ENCODE measurements at places on chromosomes 2 and 18.

DNA sequence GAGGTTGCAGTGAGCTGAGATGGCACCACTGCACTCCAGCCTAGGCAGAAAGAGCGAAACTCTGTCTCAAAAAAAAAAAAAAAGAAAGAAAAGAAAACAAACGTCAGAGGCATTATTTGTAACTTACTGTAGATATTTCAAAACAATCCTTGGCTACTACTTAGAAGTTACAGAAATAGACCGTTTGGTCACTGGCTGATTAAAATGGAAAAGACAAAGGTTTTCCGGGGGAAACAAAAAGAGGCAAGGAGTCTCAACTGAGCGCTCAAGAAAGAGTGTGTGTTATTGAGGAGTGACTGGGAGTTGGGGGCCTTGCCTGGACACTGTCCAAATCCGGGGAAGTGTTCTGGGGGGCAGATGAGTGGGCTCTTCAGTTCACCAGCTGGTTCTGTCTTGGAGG, 47.6 kb downstream of the TEX44 start:
- DNase-seq, result no peak

- DNase-seq, result no peak
These were observed 12.3 kb downstream of the SNED1 start for GRCh38 chr2:241010531-241011295.

DNA sequence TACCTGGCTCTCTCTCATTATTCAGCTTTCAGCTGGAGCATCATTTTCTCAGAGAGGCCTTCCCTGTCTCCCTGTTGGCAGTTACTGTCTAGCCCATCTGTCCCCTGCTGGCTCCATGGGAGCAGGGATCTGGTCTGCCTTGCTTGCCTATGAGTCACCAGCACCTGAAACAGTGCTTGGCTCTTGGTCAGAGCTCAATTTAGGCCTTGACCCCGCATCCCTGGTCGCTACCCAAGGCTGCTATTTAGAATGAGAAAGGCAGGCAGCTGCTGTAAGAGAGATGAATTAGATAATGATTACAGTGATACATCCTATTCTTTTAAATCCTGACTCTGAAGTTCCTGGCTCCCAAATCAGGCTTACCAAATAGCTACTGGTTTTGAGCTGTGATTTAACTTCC, 32.9 kb downstream of the KCNE4 start:
- no peak for DNase-seq

DNA sequence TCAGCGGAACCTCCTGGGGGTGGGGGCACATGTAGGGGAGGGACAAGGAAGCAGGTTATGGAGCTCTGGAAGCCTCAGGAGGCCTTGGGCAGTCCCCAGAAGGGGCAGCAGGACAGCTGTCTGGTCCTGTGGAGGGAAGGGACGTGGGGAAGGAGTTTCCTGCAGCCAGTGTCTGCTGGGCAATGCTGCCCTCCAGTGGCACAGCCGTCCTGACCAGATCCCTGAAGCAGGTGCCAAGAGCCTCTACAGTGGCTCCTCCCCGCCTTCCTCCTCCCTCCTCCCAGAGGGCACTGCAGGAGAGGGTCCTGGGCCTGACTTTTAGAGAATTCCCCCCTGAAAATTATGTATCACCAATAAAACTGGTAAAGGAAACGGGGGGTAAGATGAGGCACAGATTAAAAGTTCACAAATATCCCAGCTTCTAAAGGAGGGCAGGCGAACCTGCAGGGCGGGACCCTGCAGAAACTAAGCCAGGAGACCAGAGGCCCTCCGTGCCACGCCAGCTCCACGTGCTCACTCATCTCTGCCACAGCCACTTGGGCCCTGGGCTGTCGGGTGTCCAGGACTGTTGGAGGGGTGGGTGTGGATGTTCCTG, 258.5 kb downstream of the TWIST2 start:
- peak; percentile 50 for DNase-seq

DNA sequence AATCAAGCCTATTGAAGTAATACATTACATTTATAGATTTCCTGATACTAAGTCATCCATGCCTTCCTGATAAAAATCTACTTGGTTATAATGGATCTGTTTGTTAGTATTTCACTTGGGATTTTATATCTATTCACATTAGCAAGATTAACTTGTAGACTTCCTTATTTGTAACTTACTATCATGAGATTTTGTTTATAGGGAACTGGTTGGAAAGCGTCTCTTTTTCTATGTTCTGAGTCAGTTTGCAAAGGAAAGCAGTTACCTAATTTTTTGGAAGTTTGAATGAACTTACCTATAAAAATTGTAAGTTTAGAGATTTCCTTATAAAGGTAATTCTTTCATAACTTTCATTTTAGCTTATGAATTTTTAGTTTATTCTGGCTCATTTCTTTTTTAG, 141.4 kb downstream of the SMAD7 start:
- DNase-seq, result no peak

- DNase-seq, result no peak
These were observed 138.4 kb upstream of the HNRNPA3 start for GRCh38 chr2:177074099-177074710.

DNA sequence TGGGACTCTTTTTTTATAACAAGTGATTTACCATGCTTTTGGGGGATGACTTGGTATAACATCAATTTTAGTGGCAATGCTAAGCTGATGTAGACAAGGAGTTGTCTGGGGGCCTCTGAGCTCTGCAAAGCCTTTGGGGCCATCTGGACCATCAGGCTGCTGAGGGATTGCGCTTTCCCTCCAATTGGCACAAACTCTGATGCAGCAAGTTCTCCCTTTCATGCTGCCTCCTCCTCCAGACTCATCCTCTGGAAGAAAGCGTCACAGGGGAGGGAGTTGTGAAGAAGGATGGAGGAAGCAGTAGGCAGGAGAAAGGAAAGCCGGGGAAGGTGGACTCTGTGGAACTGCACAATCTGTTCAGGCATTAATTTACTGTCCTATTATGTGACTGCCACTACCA, 10.2 kb upstream of the FAP start:
- DNase-seq, result no peak

DNA sequence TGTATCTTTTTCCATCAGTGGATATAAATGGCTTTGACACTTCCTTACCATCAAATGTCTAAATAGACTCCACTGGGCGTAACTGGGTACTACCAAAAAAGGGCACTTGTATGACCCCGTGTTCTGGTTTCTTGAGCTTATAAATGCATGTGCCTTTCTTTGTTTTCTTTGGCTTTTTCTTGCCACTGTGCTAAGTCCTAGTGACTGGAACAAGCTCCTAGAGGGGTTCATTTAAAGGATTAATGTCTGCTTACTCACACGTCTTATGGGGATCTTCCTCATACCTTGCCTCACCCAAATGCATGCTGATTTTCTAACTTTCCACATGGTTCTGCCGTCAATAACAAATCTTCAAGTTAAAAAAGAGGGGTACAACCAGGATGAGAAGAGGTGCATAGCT, 19.8 kb upstream of the ZNF532 start:
- DNase-seq, result no peak

DNA sequence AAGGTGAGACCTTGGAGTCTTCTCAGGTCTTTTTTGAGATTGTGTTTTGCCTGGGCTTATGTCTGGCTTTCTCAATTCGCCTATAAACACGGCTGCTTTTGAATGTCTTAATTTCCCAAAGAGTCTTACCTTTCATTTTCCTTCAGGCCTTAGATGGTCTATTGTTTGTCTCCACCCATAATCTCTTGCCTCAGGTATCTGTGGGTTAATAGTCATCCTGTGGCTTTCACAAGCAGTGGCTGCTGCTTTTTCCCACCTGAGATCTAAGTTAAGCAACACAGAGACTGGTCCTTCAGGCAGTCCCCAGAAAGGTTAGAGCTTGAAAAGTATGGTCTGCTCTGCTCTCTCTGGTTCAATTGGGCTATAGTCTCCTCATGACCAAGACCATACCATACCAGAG, 275.3 kb downstream of the INSIG2 start:
- no peak for DNase-seq

- no peak for DNase-seq
These were observed 45.1 kb downstream of the TET3 start for GRCh38 chr2:74029714-74030397.

DNA sequence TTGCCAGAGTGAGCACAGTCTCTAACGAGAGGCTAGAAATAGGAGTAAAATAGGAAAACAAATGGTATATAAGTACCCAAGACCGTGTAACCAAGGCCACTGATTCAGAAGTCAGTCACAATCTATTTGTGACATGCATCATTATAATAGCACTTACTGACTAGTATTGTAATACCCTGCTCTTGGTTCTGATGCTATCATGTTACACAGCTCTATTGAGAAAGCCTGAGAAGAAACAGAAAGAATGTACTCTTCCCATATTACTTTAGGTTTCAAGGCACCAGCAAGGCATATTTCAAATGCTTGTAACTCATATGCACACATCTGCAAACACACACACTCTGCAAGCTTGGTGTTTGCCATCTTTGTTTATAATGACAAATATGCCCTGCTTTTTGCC, 746.4 kb downstream of the SLC4A3 start:
- no peak for DNase-seq

GRCh38 chr2:171794918-171795317, 99.1 kb downstream of the SLC25A12 start:
- no peak for DNase-seq

GRCh38 chr18:27713037-27713737, 463.7 kb downstream of the CDH2 start:
- no peak for DNase-seq

GRCh38 chr2:181419129-181419855, 37.9 kb upstream of the ITGA4 start:
- DNase-seq, result no peak

DNA sequence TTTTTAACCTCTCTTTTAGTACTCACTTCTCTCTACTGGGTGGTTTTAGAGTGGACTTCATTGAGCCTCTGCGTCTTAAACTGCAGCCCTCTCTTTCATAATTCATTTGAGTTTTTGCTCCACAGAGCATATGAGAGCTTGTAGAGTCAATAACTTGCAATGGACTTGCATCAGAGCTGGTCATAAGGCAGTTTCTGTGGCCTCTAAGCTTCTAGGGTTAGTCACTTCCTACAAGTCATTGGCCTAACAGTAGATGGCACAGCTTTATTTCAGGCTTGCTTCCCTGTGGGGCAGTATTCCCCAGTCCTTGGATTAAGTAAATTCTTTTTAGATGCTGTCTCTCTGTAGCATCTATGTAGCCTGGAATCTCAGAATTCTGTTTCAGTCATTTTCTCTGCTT, 1435.7 kb downstream of the LRP1B start:
- DNase-seq, result no peak

- DNase-seq, result peak; percentile 2
These were observed 114.3 kb downstream of the MGAT5 start for GRCh38 chr2:134368009-134368817.

GRCh38 chr2:100260712-100261620, 61.3 kb downstream of the LONRF2 start:
- DNase-seq, result peak; percentile 13

- DNase-seq, result no peak
These were observed 23.0 kb upstream of the TNP1 start for GRCh38 chr2:216882876-216883275.

DNA sequence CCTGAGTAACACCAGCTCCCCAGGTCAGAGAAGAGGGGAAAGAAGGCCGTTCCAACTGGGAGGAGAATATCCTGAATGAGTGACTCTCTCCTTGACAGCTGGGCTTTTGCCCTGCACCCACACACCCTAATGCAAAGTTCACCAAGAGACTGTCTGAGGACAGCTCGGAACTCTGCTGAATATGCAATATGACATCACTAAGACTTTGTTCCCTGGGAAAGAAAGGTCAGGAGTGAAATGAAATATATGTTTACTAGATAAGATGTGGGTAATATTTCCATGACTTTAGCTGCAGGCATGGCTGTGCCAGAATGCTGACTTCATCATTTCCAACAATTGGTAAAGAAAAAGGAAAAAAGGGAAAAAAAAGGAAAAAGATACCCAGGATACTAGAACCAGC, 488.2 kb upstream of the RAB6C start:
- no peak for DNase-seq

- DNase-seq, result no peak
These were observed 518.8 kb upstream of the MEX3C start for GRCh38 chr18:51716277-51716676.

DNA sequence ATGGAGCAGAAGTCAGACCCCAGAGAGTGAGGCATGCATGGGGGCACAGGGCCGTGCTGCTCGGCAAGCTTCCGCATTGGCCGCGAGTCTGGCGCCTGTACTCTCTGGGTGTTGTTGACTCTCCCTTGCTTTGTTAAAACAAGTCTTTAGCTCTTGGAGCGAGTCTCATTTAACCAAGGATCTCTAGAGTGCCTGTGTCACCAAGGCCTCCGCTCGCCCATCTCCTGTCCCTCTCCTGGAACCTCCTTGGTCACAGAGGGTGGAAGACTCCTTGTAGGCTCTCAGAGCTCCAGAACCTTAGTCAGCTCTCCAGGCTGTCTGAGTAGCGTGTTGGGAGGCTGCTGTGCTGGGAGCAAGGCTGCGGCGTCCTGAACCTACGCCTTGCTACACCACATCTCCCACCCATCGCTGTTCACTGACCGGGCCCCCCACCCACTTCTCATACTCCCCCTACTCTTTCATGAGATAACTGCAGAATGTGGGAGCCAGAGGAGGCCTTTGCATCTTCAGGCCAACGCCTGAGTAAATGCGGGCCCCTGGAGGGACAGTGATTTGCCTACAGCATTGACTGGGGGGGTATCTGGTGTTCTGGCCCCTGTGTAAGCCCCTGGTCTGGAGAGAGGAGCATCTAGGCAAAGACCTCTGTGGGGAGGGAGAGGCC, 66.1 kb downstream of the CIB4 start:
- DNase-seq, result no peak
